SW480 (cell line): ENCODE measurements at places on chromosomes 1 and 21.

DNA sequence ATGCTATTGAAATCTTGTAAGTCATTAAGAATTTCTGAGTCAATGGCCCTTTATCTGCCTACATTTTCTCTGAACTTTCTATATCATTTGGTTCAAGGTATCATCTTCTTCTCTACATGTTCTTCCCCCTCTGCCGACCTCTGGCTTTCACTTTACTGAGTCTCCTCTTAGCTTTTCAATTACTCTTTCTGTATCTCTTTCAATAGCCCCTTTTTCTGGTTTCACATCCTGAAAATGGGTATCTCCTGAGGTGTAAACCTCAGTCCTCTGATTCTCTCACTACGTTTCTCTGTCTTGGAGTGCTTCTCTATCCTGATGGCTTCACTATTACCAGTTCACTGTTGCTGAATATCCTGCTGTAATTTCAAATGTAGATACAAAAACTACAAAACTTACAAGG, 98.9 kb downstream of the LYST start:
- no peak for DNase-seq

DNA sequence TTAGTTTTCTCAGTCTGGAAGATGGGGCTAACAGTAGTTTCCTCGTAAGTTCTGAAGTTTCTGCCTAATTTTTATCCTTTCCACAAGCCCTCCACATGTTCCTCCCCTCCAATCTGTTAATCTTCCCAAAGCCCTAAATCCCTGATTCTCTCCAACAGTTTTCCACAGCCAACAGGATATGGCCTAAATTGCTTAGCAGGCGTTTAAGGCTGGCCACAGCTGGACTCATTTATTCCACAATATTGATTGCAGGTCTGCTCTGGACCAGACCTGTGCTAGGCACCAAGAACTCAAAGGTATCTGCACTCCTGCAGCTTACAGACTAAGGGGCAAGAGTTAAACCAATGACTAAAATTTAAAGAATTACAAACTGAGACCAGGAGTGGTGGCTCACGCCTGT, 3.9 kb downstream of the SLC6A9 start:
- DNase-seq: no peak

DNA sequence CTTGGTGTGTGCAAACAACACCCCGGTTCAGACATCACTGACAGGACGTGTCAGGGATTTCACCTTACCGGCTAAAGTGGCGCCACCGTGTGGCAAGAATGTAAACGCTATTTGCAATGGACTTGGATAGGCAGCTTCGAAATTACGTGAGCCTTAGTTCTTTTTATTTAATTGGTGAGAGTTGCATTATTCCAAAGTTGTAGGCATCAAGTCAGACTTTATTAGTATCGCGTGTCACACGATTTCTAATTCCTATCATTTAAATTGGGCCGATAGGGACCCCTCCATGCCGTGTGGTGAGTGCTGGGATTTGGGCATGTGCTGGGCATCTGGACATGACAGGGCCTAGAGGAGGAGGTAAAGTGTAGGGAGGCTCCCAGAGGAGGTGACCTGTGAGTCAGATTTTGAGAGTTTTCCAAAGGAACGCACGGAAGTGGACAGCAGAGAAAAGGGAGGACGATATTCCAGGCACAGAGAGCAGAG, 14.5 kb upstream of the CPT2 start:
- peak; percentile 62 for DNase-seq

DNA sequence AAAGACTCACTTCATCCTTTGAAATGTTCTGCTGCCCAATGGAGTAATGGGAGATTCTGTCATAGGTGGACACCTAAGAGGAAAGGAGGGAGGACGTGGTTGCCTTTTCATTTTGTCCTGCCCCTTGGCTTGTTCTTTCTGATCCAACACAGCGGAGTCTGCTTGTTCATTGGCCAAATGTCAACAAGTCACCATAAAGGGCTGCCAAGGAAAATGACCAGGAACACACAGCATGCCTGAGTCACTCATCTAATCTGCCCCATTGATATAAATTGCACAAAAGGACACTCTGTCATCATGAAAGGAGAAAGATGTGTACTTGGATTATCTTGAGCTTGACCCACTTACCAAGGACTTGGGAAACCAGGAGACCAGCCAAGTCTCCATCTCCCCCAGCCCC, 422.9 kb downstream of the SETD4 start:
- no peak for DNase-seq

DNA sequence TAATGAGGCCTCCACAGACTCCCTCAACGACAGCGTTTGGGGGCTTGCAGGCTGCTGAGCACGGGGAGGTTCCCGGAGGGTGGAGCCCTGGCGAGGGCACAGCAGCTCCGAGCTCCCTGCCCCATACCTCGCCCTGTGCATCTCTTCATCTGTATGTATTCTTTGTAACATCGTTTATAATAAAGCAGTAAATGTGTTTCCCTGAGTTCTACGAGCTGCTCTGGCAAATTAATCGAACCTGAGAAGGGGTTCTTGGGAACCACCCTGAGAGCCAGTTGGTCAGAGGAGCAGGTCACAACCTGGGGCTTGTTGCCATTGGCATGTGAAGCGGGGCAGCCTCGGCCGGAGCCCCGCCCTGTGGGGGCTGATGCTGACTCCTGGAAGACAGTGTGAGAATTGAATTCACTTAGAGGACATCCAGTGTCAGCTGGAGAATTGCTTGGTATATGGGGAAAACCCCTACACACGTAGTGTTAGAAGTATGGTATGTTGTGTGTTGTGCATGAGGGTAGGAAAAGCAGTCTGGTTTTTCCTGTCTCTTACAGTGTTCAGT, 11.5 kb downstream of the SLC37A1 start:
- DNase-seq: no peak

DNA sequence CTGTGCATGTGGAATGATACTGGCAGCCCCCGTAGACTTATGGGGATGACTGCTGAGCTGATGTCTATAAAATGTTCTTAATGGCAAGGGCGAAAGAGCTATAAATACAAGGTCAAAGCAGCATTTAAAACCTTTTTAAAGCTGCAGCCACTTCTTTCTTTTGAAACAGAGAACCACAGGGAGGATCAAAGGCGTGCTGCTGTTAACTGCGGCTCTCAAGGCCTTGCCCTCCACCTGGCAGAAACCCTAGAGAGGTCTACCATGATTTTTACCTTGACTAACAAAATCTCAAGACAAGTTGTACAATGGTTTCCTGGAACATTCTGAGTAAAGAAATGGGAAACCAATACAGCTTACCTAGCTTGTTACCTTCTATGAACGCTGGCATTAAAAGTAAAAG, 89.7 kb downstream of the SLC45A1 start:
- peak; percentile 59 for DNase-seq

GRCh38 chr1:94345148-94345721, 73.0 kb upstream of the ABCD3 start:
- DNase-seq: no peak

DNA sequence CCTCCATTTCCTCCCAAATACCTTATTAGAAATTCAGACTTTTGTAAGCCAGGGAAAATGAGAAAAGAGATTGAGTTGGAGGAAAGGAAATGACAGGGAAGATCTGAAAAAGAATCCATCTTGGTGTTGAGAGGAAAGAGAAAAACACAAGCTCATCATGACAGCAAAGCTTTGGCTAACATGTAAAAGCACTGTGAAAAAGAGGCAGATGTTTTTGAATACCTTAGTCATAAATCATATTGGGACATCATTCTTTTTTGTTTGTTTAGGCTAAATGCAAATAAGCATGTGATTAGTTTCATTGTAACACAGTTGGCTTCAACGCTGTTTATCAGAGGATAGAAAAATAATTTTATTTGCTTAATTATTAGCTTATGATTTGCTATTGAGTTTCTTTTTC, 64.6 kb downstream of the LHX8 start:
- no peak for DNase-seq

DNA sequence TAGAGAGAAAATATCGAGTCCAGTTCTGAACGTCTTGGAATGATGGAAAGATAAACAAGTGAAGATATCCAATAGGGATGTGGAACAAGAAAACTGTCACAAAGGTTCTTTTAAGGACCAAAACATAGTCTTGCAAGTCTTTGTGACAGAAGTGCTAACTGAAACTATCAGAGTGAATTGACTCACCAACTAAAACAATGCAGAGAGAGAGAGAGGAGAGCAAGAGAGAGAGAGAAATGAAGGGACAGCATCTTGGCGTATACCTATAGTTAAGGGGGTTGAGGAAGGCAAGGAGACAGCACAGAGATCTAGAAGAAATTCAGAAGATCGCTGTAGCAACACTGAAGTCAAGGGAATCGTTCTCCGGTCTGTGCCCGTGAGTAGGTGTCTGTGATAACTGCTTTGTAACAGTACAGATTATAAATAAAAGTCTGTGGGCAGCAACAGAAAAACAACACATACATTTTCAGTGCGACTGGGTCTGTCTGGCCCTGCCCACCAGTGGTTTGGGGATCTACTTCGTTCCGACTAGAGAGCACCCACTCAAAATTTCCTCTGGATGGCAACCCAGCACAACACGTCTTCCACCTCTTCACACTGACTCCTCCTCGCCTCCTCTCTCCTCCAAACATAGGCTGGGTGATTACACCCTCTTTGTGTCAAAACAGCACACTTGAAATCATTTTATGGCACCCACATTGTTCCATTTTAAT, 4.8 kb upstream of the COA6 start:
- no peak for DNase-seq

GRCh38 chr1:212591922-212592321, 16.6 kb upstream of the ATF3 start:
- no peak for DNase-seq

DNA sequence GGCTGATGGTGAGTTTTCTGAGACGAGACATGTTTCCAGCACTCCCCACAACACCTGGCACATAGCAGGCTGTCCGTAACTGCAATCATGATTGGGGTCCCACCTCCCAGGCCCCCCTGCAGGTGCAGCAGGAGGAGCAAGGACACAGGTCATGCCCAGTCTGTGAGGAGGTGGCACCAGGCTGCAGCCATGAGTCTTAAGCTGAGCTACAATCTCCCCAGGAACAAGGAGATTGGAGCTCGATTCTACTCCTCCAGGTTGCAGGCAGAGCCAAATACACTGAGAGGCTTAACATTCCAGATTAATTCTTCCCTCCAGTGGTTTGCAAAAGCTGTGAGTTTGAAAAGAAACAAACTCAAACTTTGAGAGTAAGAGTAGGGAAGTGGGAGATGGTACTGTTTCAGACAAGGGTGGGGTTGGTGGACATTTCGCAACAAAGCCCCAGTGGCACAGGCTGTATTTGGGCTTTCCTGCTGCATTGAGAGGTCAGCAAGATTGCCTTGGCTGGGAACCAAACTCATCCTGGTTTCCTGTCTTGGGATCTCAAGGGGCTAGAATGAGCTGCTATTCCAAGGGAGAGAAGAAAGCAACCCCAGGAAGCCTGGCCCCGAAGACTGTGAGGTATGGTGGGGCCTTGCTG, 64.8 kb upstream of the GALNT2 start:
- DNase-seq: no peak

- DNase-seq: peak; percentile 95
These were observed 7.1 kb downstream of the PHLDA3 start for GRCh38 chr1:201461645-201462441.

- DNase-seq: no peak
These were observed 5.4 kb downstream of the ARTN start for GRCh38 chr1:43938892-43939587.

DNA sequence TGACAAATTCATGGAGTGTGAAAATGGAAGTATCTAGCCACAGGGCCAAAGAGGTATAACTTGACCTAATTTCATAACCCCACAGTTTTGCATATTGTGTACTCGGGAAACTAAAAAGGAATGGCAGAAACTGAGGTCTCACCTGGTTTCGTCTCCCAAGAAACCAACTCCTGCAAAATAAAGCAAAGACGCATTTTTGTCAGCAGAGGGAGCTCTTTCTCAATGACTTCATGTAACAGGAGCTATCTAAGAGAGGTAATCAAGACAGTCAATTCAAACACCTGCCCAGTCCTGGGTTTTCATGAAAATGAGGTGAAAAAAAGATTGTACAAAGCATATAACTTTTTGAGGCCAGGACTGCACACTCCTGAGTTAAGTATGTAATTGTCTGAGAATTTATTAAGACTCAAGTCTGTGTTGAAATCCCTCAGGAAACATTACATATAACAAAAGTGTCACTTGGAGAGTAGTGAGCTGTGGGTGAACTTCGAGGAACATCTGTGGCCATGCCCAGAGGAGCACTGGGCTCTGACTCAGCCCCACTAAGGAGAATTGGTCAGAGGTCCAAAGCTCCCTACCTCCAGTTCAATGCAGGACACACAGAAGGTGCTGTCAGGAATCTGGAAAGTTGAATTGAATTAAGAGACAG, 17.6 kb downstream of the FCRL4 start:
- peak; percentile 53 for DNase-seq

DNA sequence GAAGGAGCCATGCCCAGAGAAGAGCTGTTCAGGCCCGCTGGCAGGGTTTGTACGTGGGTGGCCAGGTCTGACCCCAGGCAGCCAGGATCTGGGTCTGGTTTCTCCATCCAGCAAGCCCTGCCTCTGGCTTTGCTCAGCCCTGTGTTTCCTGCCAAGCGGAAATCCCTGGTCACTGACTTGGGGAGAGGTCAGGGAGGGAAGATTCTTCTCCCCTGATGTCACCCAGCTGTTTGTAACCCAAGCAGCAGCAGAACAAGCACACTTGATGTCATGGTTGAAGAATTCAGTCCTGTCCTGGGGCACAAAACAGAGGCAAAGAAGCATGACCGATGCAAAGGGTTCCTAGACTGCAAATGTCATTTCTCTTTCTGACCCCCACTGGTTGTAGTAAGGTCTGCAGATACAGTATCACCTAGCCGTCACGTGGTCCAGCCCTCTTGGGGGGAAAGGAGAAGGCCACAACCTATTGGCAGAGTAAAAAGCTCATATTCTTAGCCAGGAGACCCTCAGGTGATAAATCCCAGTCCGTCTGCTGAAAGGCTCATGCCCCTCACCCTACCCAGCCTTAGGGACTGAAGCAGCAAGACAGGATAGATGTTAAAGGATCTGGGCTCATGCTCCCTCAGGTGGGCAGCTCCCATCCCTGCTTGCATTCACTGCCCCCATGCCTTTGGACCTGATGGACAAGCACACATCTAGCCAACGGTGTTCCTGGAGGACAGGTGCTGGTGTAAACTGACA, 120.9 kb downstream of the SYT2 start:
- peak; percentile 94 for DNase-seq

- DNase-seq: no peak
These were observed 15.6 kb upstream of the C21orf91 start for GRCh38 chr21:17834639-17835354.

DNA sequence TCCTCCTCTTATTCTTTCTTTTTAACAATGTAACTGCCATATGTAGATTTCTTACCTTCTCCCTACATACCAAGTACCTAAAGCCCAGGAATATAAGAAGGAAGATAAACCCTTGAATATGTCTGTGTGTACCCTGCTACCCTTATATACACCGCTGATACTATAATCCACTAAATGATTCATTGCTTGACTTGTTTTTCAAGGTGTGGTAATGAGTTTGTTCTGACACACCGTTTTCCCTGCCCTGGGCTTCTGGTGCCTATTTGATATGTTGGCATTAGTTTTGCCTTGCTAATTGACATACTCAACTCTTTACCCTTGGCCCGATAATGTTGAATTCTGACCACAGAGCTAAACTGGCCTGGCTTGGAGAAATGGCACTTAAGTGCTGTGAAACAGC, 64.3 kb downstream of the IL23R start:
- DNase-seq: no peak
